Transverse colon (tissue), 4 donors: ENCODE measurements at places on chromosomes 1 and 21. TPM values are rescaled to one million over a fixed set of nuclear protein-coding genes. Genes with fewer than 3 reads are reported as not detected.

- no peaks in the 10 kb centered on the region for H3K4me1 ChIP-seq
- H3K27me3 ChIP-seq, result no peaks in the 10 kb centered on the region
- H3K36me3 ChIP-seq, result no peaks in the 10 kb centered on the region
- no peak for DNase-seq
- no peak overlapping the region for H3K4me3 ChIP-seq
- no peak overlapping the region for H3K27ac ChIP-seq
These were observed 192.1 kb upstream of the ADAMTS5 start for GRCh38 chr21:27158967-27159366.

- H3K27me3 ChIP-seq, result no peaks in the 10 kb centered on the region
- DNase-seq, result no peak
- no peaks in the 10 kb centered on the region for H3K36me3 ChIP-seq
- H3K4me3 ChIP-seq, result no peak overlapping the region
- H3K4me1 ChIP-seq, result no peaks in the 10 kb centered on the region
These were observed 204.8 kb downstream of the AKT3 start for GRCh38 chr1:243645281-243645680.

DNA sequence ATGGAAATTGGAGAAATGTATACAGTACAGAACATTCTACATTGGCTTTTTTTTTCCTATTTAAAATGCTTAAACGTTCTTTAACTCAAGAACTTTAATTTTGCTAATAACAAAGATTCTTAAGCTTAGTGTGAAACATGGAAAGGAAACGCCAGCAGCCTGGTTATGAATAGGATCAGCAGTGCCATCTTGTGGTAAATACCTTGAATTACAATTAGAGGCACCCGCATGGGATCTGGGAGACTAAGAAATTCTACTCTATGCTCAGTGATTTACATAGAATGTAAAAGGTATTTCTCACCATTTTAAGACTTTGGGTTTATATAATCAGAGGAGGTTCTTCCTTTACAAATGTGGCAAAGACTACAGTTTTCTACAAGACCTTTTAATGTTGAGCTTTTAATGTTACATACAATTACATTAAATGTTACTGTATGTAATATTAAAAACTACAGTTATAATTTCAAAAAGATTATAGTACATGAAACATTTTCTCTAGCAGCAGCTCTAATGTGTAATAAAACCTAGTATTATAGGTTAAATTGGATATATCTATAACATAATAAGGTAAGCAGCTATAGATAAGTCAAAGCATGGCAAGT, 32.1 kb upstream of the APOBEC4 start:
- no peak for DNase-seq
- no peaks in the 10 kb centered on the region for H3K36me3 ChIP-seq
- no peaks in the 10 kb centered on the region for H3K4me1 ChIP-seq

RGSL1 gene
- total RNA-seq, result not detected

CD52 gene
- total RNA-seq, result 21.1 TPM
